CD4-positive, alpha-beta T cell treated with Interleukin-17A for 4 hours (primary cell): ENCODE measurements at places on chromosomes 3 and 15.

GRCh38 chr3:24027946-24028345, 82.9 kb downstream of the NR1D2 start:
- no peak for DNase-seq

DNA sequence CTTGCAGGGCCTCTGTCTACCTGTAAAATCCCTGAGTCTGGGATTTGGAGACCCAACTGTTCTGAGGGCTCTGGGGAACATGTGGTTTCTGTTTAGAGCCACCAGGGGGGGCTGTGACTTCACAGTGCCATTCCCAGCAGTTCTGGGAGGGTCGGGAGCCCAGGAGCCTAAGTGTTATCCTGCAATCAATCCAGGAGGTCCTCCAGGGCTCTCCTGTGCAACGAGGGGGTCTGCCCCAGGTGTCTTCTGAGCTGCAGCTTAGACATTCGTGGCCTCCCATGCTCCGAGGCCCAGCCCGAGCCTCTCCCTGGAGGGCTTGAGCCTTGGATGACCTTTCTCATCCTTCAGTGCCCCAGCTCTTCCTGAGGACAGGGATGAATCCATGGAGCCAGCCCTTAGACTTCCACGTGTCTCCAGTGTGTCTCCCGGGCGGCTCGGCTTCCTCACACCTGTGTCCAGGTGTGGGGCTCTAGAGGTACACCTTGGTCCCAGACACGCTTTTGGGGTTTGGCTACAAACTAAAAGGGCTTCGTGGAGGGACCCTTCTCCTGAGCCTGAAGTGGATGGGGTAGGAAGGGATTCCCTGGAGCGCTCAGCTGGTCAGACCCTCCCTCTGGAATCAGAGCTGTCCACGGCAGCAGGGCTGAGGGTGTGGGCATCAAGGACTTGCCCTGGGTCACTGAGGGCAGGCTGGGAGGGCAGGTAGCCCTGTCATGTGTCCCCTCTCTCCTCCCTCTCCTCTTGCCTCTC, 20.3 kb upstream of the ABTB1 start:
- peak; percentile 65 for DNase-seq

GRCh38 chr3:188139466-188139865, 14.5 kb upstream of the LPP start:
- no peak for DNase-seq

GRCh38 chr15:73028031-73028430, 24.2 kb upstream of the NEO1 start:
- no peak for DNase-seq
